Effector CD4-positive, alpha-beta T cell (primary cell): ENCODE measurements at places on chromosomes 1 and 21.

DNA sequence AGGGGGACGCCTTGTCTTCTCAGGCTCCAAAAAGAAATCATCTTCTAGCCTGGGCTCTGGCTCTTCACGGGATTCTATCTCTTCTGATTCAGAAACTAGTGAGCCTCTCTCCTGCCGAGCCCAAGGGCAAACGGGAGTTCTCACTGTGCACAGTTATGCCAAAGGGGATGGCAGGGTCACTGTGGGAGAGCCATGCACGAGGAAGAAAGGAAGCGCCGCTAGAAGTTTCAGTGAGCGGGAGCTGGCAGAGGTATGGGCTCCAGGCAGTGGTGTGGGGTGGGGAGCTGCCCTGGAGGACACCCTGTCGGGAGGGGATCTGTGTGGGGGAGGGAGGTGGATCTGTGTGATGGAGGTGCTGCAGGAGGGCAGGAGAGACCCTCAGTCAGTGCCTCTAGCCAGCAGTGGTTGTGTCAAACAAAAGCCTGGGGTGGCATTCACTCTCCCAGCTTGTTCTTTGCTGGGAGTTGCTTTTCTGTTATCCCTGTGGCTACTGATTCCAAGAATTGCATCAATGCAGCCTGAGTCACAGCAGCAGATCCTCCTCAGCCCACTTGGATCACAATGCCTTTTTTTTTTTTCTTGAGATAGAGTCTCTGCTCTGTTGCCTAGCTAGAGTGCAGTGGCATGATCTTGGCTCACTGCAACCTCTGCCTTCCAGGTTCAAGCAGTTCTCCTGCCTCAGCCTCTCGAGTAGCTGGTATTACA lies 21.8 kb downstream of the KDM4A start:
- DNase-seq: no peak

- DNase-seq: no peak
These were observed 69.0 kb downstream of the UBIAD1 start for GRCh38 chr1:11341901-11342552.

DNA sequence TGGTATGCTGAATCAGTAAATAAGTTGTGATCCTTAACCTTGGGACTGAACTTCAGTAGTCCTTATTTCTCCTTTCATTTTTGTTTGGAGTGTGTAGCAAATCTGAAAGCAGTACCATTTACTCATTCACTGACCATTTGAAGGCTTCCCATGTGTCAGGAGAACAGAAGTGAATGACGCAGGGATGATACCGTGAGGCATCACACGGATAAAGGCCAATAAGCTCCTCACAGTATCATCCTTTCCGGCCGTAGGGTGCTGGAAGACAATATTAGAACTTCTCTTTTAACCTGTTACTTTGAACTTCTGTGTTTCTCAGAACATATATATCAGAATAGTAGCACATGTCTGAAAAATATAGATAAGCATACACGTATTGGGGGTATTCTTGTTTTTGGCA lies 21.3 kb downstream of the BACH1 start:
- DNase-seq: no peak

DNA sequence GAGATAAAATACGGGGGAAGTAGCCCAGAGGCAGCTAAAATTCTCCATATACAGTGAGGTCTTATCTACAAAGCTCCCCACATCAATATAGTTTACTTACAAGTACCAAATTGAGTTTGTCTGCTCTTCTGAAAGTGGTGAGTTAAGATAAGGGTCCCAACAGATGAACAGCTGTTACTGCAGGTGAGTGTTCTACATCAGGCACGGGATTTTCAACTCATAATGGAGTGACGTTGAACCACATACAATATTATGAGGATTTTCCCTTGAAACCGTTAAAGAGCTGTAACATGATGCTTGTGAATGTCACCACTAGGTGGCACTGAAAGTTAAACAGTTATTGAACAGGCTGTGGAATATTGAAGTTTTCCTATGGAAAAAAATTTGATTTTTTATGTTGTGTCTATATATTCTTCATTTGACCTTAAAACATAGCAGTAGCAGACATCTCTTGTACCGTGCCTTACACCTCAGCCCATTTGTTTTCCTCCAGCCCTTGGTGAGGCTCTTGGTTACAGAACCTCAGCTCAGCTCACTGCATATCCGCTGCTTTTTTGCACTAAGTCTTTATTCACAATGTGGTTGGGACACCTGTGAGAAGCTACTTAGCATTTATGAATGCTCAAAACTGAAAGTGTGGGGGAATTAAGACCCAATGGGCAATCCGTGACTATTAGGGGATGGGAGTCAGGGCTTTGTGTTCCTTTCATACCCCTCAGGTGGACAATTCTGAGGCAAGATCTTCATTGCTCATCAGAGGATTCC lies 23.2 kb downstream of the CD1D start:
- peak; percentile 12 for DNase-seq

GRCh38 chr1:27979859-27980201 lies 20.1 kb downstream of the XKR8 start:
- no peak for DNase-seq

GRCh38 chr1:156122519-156123355 lies 8.2 kb downstream of the LMNA start:
- DNase-seq: no peak

- no peak for DNase-seq
These were observed 23.8 kb downstream of the TSEN15 start for GRCh38 chr1:184075055-184076029.

- DNase-seq: no peak
These were observed 55.0 kb downstream of the SLC35D1 start for GRCh38 chr1:66998972-66999371.
